ENCODE measurements at places on chromosomes 12 and 14.
A peak's percentile ranks its signal among the peaks of the same experiment; 100 is the strongest.

- no peak for DNase-seq
Observed at GRCh38 chr12:43789941-43790340, 16.2 kb downstream of the TWF1 start.

DNA sequence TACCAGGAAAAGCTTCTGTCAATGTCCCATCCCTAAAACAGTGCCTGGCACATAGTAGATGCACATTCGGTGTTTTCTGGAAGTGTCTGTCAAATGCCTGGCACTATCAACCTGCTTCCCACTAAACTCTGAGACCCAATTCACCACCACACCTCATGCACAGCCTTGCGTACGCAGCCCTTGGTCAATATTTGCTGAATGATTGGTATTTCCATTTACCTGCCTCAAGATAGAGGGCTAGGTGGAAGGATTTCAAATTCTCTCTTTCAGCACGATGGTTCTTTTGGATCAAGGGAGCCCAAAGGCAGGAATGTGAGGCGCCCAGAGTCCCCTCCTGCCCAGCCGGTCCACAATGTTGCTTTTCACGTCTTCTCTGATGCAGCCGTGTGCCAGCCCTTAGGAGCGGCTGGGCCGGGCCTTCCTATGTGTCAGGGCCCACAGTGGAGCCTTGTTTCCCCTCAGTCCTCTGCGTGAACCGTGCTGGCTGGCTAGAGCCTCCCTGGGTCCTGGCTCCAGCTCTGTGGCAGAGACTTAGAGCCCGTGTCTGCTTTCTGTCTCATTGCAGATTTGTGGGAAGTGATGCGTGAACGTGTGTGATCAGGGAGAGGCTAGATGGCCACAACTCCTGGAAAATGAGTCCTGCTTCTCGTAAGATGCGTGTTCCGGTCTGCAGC is 99.9 kb upstream of the RFLNA start:
- DNase-seq, result no peak

DNA sequence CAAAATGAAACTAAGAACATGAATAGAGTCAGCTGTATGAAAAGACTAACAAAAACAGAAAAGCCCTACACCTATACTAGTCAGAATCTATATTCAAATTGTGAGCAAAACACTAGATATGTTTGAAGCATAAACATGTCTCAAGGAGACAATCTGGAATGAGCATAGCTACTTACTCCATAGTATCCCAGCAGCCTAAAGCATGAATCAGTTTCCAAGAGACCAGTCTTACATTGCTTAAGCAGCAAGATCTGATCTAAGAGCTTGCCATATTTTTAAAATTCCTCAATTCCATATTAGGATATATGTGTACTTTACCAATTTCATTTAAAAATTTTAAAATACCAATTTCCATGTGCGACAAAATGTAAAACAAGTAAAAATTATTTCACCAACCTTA is 7.7 kb downstream of the CAPS2 start:
- DNase-seq, result no peak

GRCh38 chr12:2325519-2325918 is 272.7 kb downstream of the CACNA1C start:
- DNase-seq, result no peak

- DNase-seq, result no peak
Observed at GRCh38 chr14:102192840-102193502, 53.3 kb downstream of the WDR20 start.

GRCh38 chr14:84465880-84466279 is 1064.1 kb upstream of the FLRT2 start:
- DNase-seq, result no peak

DNA sequence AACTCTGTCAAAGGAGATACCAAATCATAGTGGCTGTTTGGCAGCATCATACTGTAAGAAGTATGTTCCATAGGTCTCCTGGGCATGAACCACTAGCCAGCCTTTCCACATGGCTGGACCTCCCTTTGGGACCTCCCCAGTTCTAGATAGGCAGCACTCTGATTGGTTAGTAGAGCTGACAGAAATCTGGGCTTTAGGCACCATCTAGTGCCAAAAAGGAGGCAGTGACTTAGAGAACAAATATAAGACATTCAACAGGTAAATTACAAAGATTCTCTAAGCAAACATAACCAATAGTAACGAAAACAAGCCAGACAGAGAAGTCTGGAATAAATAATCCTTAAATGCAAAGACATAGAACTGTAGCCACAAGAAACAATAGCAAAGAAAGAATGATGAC is 148.0 kb upstream of the PDE3A start:
- no peak for DNase-seq

DNA sequence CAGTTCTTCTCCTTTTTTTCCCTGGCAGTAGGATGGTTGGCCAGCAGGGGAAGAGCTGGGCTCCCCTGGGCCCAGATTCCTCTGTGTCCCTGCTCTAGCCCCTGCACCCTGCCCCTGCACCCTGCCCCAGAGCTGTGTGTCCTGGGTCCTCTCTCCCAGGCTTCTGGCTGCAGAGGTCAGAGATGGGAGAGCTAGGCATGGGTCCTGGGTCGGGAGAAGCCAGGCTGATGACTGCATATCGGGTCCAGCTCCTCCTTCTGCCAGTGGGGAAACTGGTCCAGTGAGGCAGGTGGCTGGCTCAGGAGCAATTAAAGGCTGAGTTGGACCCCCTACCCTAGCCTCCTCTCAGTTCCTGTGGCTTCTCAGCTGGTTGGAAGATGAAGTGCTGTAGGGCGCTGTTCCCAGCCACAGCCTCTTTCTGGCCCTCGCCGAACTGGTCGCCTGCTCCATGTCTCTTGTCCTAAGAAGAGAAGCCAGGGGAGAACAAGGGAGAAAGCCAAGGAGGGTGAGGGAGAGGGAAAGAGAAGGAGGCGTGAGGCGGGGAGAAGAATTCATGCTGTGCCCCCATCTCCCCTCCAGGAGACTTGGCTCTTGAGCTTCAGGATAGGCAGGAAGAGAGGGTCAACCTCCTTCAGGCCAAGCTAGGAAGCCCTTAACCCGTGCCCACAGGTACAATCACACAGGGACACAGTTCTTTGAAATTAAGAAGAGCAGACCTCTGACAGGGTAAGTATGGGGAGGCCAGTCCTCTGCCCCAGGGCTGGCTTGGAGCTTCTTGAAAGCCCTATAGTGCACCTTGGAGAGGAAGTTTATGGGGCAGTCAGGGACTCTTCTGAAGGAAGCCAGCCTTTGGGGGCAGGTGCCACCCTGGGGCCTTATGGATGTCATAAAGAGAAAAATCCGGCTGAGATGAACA is 9.5 kb downstream of the VASH1 start:
- DNase-seq, result no peak

GRCh38 chr14:100076606-100077005 is 11.4 kb downstream of the EVL start:
- DNase-seq, result peak; percentile 79

GRCh38 chr12:45433441-45433868 is 217.6 kb downstream of the ANO6 start:
- DNase-seq, result no peak

- DNase-seq, result no peak
Observed at GRCh38 chr14:23146351-23146910, 27.4 kb upstream of the CEBPE start.

GRCh38 chr12:89733579-89734201 is 25.1 kb upstream of the ATP2B1 start:
- DNase-seq, result no peak

DNA sequence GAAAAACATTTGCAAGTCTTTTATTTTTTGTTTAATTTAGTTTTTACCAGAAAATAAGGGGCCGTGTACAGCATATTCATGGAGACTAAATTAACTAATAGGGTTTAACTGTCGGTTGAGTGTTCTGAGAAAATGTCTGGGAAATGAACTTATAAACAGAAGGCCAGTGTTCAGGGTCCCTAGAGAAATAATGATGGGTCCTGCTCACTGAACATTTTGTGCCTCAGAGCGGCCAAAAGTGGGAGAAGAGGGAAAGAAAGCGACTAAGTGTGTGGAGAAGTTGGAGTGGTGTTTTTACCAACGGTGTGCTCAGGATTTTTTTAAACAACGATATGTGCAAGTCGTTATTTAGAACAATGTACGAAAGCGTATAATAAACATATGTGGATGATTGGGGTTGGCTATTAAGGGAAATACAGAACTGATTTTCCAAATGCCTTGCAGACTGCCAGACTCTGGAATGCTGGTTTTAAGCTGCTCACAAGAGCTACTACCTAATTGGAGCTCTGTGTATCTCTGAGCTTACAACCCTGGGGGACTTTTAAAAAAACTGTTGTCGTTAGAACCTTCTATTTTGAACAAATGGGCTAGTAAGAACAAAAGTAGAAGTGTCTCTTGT is 166.7 kb downstream of the SLC38A4 start:
- DNase-seq, result no peak

DNA sequence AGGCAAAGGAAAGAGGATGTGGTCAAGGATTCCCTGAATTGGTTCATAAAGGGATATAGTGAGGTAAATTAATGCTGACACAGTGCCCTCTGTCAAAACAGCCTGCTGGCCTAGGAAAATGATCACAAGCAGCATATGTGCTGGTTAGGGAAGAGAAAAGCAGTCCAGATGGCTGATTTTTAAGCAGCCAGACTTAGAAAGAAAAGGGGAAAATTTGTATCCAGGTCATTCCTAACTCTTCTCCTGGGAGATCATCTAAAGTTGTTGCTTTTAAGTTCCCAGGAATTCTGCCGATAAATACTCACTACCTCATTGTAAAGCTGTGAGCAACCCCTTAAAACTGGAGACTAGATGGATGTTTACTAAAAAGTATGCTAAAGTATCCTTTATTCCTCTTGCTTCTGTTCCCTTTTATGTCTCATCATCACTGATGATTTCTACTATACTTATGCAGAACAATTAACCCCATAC is 46.4 kb upstream of the CNOT2 start:
- DNase-seq, result no peak
